ENCODE measurements at places on chromosomes 5 and 9.

DNA sequence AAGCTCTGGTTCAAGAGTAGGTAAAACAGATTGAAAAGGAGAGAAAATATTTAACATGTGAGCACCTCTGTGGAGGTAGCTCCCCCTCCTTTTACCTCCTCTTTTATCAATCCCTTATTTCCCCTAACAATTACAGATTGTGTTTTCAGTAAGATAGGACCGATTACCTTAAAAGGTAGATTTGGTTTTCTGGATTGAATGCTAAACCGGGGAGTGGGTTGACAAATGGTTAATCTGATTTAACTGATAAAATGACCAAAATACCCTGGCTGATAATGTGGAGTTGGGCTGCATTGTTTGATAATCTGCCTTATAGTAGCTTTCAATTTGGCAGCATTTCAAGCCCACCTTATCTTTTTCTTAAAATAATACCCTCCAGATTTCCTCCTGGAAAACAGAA, 83.9 kb downstream of the EGFLAM start:
- DNase-seq: no peak

- DNase-seq: no peak
Observed at GRCh38 chr9:20508242-20508641, 114.1 kb downstream of the MLLT3 start.

DNA sequence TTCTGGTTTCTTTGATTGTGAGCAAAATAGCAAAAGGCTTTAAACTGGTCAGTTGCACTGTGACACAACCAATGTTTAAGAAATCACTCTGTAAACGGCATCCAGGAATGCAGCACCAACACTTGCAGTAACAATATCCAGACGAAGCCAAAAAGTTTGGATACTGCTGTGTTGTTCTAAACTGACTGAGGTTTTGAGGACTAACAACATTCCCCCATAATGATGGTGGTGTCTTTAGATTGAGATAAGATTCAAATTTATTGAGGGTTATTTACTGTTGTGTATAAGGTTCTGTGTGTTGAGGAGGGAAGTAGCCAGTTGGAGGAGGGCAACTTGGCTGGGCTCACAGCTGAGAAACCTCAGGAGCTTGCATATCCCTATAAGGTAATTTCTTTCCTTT, 353.6 kb downstream of the BNC2 start:
- DNase-seq: no peak

DNA sequence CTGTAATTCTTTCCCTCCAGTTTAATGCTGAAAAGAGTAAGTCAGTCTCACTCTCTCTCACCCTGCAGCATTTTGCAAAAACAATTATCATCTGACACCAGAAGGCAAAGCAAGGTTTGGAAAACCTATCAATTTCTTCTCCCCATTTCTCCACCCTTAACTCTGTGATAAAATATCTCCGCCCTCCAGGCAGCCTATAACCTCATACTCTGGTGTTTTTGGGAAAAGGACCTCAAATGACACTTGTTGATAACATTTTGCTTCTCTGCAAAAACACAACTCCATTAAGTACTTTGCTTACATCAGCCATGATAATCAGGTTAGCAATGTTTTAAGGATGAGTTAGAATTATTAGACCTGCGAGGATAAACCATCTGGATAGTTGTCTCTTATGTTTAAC, 2.3 kb downstream of the ANKH start:
- no peak for DNase-seq

DNA sequence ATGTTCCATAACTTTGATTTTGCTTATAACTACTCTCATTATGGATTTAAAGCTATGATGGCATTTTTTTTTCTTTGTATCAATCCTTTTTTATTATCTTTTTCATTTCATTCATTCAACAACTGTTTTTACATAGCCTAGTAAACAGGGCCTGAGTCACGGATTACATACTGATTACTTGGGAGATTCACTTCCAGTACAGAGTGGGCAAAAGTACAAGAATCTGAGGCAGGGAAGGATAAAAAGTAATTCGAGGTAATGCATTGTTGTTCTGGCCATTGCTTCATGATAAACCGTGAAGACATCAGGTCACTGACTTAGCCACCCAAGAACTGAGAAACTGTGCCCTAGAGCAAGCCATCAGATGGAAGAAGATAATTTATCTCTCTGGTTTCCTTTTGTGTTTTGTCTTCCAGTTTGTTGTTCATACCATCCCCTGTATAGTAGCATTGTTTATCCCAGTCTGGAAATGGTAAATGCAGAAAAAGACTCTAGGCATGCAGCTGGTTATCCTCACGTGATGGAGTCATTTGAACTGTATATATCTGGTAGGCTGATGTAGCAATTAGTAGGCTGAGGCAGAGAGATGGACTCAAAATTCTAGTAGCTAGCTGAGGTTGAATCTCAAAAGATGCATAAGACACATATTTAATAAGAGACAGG, 145.6 kb downstream of the CNTLN start:
- no peak for DNase-seq

DNA sequence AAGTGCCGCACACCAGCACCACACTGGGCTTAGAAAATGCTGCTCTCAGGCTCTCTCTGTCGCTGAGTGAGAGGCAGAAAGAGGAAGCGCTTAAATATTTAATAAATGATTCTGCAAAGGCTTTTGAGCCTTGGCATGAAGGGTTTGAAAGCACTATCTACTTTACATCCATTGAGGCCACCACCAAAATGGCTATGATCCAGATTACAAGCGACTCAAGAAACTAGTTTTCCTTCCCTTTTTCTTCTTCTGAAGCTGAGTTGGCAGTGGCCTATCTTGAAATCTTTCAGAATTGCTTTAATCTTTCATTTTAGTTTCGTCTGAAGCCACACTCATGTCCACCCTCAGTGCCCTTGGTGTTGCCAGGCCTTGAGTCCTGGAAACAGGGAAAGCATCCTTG, 59.5 kb downstream of the EBF1 start:
- no peak for DNase-seq

DNA sequence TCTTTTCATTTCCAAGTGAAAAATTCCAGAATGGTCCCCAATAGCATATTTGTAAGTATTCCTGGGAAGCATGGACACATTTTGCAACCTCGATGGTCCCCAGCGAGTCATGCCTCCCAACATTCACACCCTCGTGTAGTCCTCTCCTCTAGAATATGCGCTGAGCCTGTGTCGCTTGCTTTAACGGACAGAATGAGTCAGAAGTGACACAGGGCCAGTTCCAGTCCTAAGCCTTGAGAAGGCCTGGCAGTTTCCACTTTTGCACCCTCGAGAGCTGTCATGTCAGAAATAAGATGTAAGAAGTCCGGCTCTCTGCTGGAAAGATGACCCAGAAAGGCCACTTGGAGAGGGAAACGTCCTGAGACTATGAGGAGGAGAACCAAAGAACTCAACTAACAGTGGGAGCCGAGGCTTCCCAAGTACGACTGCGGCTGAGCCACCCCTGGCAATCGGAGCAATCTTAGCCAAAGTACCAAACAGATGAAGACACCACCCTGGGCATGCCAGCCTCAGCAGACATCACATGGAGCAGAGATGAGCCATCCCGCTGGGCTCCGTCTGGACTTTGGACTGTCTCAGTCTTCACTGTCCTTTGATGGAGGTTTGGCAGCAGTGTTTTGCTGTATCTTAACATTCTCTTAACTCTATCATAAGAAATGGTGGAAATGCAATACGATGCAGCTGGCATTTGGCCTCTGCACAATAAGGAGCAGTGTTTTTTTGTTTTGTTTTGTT, 42.6 kb upstream of the GFPT2 start:
- no peak for DNase-seq

GRCh38 chr5:2569774-2570542, 181.5 kb downstream of the IRX2 start:
- DNase-seq: no peak

DNA sequence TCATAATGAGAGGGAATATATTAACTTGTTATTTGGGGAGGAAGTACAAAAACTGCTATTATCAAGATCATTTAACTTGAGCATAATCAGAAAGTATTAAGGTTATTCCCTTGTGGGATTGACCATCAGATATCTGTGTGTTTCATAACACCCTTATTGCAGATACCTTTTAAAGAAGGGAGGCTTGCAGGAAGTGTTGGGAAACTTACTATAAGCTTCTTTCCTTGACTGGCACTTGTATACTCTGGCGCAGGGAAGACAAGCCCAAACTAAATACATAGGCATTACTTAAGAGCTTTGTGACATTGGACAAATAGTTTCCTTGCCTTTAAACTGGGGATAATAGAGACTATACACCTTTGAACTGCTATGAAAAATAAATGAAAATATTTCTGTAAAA, 50.9 kb downstream of the PIK3R1 start:
- no peak for DNase-seq

DNA sequence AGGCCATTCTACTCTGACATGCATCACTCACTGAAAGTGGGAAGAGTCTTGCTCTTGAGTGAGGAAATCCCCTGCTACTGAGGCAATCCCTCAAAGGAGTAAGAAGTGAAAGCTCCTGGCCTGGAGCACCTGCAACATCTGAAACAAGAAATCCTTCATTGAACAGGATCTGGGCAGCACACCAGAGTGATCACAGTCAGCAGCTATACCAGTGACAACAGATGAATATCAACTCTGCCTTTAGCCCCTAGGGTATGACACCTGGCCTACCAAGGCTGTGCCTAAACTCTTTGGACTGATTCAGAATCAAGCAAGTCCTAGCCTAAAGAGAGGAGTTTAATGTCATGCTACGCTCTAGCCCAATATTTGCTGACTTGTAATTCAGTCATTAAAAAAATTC, 156.2 kb upstream of the CCDC152 start:
- no peak for DNase-seq

- no peak for DNase-seq
Observed at GRCh38 chr5:34669931-34670516, 13.9 kb downstream of the RAI14 start.

DNA sequence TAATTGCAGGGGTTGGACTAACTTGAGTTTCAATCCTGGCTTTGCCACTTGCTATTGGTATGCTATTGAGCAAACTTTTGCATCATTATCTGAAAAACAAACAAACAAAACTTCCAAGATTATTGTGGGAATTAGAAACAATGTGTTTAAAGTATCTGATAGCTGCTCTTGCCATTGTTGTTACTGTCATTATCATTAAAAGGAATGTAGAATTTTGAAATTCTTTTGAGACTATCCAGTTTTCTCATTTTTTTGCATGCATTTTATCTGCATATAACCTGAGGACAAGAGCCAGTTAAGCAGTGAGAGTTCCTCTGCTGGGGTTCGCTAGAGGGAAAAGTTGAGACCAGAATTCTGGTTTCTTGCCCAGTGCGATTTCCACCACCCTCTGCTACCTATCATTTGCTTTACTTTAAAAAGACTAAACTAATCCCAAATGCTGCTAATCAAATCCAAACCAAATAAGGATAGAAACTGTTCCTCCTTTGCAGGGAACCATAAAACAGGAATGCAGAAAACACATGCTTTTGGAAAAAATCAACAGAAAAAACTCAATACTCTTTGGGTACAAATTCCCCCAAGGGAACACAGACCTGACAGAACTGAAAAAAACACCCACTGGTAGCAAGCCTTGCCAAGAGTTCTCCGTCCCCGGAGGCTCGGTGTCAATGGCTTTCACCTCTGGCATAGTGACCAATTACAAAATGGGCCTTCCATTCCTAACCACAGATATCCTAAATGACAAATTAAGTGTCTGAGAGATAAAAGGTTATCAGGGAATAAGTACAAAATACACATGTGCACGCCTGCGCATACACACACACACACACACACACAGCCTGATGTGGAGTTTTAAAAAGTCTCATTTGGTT, 373.7 kb downstream of the ARL15 start:
- no peak for DNase-seq

GRCh38 chr9:90086101-90086511, 481.3 kb downstream of the GADD45G start:
- no peak for DNase-seq

- DNase-seq: no peak
Observed at GRCh38 chr5:33890131-33891032, 1.4 kb downstream of the ADAMTS12 start.

DNA sequence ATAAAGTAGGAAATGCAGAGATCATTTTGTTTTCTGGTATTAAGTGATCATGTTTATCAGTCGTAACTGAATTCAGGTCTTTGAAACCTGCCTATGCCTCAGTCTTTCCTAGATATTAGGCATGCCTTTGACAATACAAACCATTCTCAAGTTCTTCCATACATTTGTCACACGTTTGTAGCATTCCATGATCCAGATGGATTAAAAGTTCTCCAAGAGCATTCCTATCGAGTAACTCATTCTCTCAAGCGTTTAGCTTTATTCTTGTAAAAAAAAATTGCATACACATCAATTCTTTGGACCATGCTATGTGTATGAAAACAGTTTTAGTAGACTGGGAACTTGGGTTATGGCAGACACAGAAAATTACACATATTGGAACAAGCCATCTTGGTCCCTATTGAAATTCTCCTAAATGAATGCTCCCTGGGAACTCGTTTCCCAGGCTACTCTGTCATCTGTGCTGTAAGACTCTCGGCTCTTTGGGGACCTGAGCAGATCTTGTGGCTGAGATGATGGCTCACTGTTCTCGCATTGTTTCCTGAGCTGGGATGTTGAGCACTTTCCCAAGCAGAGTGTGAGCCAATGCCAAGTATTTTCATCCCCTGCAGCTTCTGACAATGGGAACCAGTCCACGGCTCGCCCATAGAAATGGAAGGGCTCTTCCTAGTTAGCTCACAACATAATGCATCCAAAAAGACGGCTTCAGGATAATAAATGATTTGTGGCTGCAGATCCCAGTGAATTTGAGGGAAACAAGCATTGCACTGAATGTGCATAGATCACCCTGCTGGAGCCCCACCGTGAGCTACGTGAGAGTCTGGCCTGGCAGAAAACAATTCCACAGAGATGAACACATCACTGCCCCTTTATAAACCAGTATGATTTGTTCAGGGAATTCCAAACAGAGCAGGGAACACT, 230.2 kb downstream of the IRX1 start:
- no peak for DNase-seq

DNA sequence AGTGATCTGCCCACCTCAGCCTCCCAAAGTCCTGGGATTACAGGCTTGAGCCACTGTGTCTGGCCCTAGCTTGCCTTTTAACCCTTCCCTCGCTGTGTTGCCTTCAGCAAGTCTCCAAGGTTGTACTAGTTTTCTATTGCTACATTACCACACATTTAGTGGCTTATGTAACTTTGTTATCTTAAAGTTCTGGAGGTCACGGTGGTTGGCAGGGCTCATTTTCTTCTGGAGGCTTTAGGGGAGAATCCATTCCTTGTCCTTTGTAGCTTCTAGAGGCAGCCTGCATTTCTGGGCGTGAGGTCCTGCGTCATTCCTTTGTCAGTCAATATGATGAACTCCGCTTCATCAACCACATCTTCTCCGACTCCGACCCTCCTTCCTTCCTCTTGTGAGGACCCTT, 2.9 kb upstream of the PRRC2B start:
- DNase-seq: no peak

- DNase-seq: no peak
Observed at GRCh38 chr5:14415698-14416074, 165.9 kb upstream of the OTULINL start.
